Retinal pigment epithelial cell (primary cell): ENCODE measurements at places on chromosomes 7 and 10.
A peak's percentile ranks its signal among the peaks of the same experiment; 100 is the strongest.

DNA sequence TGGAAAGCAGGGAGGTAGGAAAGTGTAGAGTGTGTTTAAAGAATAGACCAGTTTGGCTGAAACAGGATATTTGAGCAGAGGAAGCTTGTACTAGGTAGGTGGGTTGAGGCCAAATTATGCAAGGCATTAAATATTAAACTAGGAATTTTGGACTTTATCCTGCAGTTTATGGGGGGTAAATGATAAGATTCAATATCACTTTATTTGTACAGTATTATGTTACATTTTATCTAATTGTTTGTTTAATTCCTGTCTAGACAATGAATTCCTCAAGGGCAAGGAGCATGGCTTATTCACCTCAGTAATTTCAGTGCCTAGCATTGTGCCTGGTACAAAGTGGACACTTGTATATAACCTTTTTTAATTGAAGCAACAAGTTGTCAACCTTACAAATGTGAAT is 125.9 kb downstream of the CFTR start:
- DNase-seq, result no peak

DNA sequence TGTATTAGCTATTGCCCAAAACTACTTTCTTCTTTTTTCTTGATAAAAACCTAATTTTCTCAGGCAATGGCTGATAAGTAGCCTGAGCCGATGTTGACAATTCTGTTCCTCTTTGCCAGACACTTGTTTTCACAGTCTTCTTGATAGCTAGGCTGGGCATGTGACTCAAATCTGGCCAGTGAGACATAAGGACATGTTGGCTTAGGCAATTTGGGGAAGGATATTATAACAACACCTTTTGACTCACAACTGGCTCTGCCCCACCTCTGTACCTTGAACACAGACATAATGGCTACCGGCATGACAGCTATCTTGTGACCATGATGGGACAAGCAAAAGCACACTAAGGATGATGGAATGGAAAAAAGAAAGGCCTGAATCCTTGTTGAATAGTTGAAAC is 72.9 kb upstream of the GPR22 start:
- no peak for DNase-seq

GRCh38 chr10:1449021-1449420 is 288.3 kb downstream of the ADARB2 start:
- DNase-seq, result no peak

DNA sequence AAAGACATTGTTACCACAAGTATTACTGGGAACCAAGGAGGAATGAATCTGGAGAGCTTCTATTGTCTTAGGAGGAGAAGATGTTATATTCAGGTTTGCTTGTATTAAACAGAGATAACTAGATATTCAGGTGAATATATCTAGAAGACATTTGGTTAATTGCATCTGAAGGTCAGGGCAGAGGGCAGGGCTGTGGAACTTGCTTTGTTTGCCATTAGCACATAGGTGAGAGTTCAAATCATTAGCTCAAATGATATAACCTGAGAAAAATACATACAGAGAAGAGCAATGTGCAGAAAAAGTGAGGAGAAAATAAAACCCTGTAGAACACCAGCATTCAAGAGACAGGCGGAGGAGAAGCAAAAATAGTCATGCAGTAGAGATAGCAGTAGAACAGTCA is 116.8 kb downstream of the DNAJB9 start:
- DNase-seq, result no peak

DNA sequence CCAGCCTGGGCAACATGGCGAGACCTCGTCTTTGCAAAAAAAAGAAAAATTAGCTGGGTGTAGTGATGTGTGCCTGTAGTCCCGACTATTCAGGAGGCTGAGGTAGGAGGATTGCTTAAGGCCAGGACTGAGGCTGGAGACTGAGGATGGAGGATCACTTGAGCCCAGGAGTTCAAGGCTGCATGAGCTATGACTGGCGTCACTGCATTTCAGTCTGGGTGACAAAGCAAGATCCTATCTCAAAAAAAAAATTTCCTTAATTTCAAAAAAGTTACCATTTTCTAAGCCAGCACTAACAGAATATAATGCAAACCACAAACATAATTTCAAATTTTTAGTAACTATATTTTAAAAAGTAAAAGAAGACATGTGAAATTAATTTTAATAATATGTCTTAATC is 13.4 kb upstream of the SRGN start:
- no peak for DNase-seq

- no peak for DNase-seq
These were observed 339.9 kb downstream of the CXCL12 start for GRCh38 chr10:44045020-44045419.

DNA sequence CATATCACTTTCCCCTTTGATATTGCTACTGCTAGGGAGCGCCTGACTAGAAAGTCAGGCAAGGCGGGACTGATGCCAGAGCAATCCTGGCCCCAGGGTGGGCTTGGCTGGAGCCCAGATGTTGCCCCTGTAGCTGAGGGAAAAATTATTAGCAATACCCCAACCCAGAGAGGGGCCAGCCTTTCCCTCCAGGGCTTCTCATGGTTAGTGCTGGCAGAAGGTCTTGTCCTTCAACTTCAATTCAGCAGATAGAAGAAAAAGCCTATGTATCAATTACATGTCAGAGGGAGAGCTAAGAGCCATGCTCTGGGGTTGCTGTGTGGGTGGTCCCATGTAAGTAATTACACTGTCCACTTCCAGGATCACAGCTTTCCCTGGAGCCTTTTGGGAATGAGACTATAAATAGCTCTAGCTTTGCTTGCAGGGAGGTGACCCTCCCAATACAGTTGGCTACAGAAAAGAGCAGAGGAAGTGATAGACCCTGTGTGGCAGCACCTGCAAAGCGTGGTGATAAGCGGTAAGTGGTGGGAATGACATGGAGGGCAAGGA is 579.1 kb downstream of the CCSER2 start:
- no peak for DNase-seq

DNA sequence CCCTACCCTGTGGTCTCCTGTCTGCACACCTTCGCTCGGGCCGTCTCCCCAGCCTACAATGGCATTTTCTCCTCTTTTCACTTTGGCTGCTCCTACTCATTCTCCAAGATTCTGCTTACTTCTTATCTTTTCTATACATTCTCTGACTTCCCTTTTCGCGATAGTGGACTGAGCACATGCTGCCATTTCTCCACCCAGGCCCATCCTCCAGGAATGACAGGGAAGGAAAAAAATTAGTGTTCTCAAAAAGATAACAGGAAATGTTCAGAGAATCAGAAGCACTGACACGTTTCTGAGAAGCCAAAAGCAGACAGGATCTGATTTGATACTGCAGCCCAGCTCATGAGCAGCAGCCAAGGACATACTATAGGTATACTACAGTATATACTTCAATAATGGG is 6.4 kb upstream of the ANXA11 start:
- DNase-seq, result no peak

GRCh38 chr10:32166365-32166764 is 110.1 kb upstream of the KIF5B start:
- DNase-seq, result no peak

GRCh38 chr10:69389827-69390490 is 26.8 kb downstream of the TACR2 start:
- peak; percentile 15 for DNase-seq

- DNase-seq, result no peak
These were observed 3.0 kb downstream of the VIPR2 start for GRCh38 chr7:159141660-159142059.

DNA sequence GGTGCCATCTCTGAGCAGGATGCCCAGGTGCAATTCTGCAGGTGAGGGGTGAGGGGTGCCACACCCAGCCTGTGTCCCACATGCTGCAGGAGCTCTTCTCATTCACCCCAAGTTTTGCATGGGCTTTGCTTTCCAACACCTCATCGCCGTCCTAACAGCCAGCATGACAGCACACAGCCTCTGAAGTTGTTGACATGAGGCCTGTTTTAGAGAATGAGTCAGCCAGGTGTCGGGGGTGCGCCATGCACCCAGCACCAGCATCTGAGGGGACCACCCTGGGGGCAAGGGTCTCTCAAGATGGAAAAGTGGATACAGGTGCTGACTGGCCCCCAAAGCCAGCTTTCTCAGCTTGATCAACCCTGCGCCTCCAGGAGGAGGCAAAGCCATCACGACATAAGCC is 146.0 kb downstream of the GRID1 start:
- DNase-seq, result no peak

GRCh38 chr7:68730964-68731363 is 867.3 kb upstream of the AUTS2 start:
- DNase-seq, result no peak

DNA sequence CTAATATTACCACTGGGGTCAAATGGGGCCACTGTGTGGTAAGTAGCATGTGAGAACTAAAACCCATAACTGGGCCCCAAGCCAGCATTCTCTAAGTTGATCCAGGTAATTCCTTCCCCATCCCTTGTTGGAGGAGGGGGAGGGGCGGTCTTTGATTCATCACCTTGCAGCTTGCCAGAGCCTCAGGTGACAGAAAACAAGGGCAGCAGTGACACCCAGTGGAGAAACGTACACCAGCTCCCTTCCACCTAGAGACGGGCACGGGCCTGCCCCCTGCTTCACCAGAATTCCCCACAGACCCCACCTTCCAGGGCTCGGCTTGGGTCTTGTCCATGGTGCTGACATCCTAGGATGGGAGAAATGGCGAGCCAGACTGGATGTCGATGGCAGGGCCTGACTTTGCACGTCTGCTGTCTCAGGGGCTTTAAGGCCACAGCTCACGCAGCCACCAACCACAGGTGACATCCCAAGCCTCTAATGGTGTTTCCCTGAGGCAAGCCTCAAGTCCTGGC is 102.0 kb downstream of the STRA8 start:
- peak; percentile 90 for DNase-seq

DNA sequence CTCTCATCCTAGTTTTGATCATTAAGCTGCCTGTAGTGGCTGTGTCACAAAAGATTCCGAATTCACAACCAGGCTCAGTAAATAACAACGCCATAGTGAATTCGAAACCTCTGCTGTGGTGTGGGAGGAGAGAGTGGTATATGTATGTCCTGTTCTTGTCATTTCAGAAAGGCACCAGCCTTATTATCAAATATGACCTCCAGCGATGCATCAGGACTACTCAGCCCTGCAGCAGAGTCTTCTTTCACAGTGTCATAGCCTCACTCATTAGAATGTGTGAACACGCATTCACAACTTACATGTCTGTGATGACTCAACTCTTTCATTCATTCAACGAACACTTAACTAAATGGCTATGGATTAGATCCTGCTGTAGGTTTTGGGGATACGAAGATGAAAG is 15.3 kb downstream of the AOC1 start:
- DNase-seq, result no peak

DNA sequence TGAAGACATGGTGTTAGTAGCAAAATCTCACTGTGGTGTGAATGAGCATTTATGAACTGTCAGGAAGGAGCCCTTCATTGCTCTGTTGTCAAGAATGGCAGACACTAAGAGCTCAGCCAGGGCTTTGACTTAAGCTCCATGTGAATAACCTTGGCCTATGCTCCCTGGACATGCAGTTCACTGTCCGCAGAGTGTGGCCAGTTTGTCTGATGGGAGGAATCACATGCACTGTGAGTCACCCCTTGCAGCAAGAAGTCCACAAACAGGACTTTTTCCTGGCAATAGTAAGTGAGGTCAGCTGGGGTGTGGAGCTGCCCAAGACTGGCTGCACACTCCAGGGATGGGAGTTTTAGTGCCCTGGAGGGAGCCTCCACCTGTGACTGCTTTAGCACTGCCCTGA is 49.5 kb downstream of the ZNF37A start:
- no peak for DNase-seq

DNA sequence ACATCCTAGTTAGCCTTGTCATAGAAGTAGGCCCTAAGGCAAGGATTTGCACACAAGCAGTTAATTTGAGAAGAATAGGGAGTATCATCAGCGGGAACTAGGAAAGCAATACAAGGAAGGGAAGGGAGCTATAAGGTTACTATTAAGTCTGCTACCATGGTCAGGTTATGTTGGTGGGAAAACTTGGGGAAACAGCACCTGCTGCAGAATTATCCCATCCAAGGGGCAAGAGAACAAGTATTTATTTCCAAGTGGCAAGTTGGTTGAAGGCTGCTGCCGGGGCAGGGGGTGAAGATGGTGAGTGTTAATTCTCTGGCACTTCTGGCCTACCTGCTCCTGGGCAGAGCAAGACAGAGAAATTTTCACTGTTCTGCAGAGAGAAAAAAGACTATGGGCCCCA is 55.0 kb downstream of the CAV1 start:
- no peak for DNase-seq

GRCh38 chr10:43127442-43127841 is 10.8 kb upstream of the CSGALNACT2 start:
- no peak for DNase-seq

GRCh38 chr10:119461923-119462322 is 80.6 kb downstream of the RGS10 start:
- no peak for DNase-seq

GRCh38 chr7:144525956-144526355 is 122.5 kb upstream of the NOBOX start:
- no peak for DNase-seq

- no peak for DNase-seq
These were observed 6.0 kb downstream of the WDR37 start for GRCh38 chr10:1061930-1062774.

- DNase-seq, result peak; percentile 54
These were observed 28.0 kb downstream of the PPP1R3C start for GRCh38 chr10:91604553-91605534.
